Activated CD4-positive, alpha-beta T cell treated with anti-CD3 and anti-CD28 coated beads, Interleukin-2, Interleukin-6, amounts not matched to agents 100 ng/mL and 50 ng/mL, durations not matched to agents 16 hours and 8 hours (primary cell): ENCODE measurements at places on chromosomes 4 and X.

- no peak for DNase-seq
Measured at GRCh38 chr4:78989697-78990270, 50.5 kb upstream of the PAQR3 start.

DNA sequence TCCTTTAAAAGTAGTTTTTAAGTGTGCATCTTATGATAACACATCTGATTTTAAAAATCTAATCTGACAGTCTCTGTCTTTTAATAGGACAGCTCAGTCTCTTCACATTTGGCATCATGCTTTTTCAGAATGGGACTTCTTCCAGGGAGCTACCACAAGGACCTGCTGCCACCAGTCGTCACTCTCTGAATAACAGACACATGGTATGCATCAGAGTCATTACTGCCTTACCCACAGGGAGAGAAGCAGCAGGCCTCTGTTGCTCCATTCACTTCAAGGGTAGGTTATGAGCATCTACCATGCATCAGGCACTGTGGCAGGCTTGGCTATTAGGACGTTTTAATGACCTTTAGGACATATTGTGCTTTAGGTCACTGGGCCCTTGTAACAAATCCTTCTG, 50.0 kb upstream of the AFAP1 start:
- DNase-seq: no peak

DNA sequence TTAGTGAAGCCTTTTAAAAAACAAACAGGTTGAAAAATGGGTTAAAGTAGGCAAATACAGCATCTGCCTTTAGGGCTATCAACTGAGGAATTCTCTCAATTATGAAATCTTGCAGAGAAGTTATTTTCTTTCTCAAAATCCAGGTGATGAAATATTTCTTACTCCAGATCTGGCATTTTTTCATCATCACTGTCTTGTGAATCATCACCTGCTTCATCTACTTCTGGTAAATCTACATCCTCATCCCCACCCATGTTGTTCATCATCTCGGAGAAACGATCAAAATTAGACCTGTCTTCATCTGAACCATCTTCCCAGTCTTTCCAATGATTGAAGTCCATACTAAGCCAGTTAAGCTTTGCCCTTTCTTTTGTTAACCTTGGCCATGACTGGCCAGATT, 33.3 kb upstream of the HPF1 start:
- no peak for DNase-seq

GRCh38 chr4:153465615-153466080, 512 bp upstream of the TMEM131L start:
- DNase-seq: peak; percentile 53

DNA sequence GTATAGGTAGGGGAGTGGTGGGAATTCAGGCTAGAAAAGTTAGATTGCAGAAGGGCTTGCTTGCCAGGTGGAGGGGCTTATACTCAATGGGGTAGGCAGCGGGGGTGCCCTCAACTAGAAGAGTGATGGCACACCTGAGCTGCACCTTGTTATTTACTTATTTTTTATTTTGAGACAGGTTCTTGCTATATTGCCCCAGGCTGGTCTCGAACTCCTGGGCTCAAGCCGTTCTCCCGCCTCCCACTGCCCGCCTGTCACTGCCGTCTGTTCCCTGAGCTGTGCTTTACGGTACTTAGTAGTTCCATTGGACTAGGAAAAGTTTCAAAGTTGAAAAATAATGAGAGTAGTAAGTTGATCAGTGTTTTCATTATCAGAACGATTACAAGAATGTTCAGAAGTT, 2.0 kb downstream of the ZFX start:
- DNase-seq: no peak

DNA sequence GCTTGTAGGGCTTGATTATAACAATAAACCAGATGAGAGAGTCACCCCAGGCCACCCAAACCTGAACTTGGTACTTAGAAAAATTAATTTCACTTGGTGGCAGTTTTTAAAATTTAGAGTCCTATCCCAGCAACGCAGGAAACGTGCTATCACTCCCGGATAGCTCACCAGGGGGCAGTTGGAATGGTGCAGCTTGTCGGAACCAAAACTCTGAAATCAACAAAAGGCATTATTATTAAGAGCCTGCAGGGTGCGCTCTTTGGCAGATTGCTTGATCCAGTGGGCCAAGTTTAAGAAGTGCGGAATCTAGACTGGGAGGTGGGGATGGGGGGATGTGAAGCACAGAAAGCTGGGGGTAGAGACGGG, 2.4 kb downstream of the FRAS1 start:
- peak; percentile 34 for DNase-seq

DNA sequence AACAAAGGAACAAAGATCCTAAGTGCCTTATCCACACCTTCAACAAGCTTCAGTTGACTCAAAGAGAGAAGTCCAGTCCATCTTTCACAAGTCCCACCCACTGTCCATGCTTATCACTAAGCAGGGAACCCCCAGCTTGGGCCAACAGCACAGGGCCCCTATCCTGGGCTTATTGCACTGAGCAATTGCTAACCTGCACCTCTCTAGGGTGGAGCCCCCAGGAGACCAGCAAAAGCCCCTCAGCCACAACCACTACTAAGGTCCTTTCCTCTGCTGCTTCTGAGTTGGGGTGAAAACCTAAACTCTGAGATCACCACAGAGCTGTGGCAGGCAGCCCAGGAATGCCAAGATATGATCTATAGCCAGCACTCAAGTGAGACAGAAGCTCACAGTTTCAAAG, 96.7 kb upstream of the PBDC1 start:
- no peak for DNase-seq

GRCh38 chr4:123446865-123447474, 50.4 kb downstream of the SPRY1 start:
- no peak for DNase-seq

- DNase-seq: no peak
Measured at GRCh38 chr4:139534287-139534950, 21.6 kb downstream of the SETD7 start.

- DNase-seq: no peak
Measured at GRCh38 chr4:40530961-40531635, 98.6 kb downstream of the RBM47 start.

DNA sequence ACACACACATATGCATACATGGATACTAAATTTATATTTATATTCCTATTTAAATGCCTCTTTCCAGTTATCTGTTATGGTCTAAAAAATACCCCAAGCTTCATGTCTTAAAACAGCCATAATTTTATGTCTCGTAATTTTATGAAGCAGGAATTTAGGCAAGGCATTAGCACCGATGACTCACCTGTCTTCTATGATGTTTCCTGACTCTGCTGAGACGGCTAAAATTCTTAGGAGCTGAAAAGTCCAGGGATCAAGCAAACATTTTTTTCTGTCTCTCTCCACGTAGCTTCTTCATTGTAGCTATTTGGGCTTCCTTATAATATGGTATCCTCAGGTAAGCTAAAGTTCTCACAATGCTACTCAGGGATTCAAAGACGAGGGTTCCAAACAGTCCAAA, 930.3 kb downstream of the STIM2 start:
- no peak for DNase-seq

DNA sequence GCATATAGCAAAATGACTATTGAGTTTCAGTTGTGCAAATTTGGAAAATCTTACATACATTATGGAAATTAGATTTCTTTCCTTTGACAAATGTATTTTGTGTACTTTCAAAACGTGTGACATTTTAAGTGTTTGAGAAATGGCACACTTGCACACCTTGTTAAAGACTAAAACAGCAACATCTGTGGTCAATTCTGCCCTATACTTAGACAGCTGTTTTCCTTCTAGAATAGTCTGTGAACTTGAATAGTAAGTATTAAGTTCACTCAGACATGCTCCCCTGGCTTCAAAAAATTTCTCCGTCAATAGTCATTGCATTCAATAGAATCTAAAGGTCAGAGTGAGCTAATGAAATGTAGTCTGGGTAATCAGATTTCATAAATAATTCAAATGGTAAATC, 21.7 kb upstream of the TBC1D9 start:
- DNase-seq: no peak

DNA sequence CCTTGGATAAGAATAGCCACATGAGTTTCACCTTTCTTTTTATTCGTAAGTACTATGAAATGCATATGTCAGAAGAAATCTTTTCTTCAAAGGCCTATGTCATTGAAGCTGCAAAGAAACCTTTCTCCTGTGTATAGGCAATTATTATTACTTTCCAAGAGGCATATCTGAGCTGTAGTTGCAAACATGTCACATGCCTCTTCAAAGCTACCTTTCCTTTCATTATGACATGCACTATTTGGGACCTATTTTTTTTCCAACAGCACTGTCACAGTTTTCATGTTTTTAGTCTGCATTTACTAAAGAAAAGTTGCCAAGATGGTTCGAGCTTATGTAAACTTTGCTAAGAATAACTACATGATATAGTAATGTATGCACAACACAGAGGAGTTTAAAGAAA, 548.8 kb upstream of the GALNT7 start:
- no peak for DNase-seq

DNA sequence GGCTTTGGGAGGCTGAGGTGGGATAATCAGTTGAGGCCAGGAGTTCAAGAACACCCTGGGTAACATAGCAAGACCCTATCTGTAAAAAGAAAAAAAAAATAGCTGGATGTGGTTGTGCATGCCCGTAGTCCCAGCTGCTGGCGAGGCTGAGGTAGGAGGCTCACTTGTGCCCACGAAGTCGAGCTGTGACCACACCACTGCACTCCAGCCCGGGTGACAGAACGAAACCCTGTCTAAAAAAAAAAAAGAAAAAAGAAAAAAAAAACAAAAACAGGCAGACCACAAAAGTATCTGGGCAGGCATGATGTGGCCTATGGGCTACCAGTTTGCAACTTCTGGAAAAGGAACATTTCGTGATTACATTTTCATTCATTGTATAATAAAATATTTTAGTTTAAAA, 38.1 kb upstream of the RASGEF1B start:
- no peak for DNase-seq

- DNase-seq: no peak
Measured at GRCh38 chr4:174387143-174387542, 103.4 kb downstream of the CEP44 start.

- peak; percentile 43 for DNase-seq
Measured at GRCh38 chr4:102759831-102760644, 730 bp downstream of the MANBA start.
